Sigmoid colon (tissue), 7 donors: ENCODE measurements at places on chromosomes 13 and 19. TPM values are rescaled to one million over a fixed set of nuclear protein-coding genes. Genes with fewer than 3 reads are reported as not detected.

DNA sequence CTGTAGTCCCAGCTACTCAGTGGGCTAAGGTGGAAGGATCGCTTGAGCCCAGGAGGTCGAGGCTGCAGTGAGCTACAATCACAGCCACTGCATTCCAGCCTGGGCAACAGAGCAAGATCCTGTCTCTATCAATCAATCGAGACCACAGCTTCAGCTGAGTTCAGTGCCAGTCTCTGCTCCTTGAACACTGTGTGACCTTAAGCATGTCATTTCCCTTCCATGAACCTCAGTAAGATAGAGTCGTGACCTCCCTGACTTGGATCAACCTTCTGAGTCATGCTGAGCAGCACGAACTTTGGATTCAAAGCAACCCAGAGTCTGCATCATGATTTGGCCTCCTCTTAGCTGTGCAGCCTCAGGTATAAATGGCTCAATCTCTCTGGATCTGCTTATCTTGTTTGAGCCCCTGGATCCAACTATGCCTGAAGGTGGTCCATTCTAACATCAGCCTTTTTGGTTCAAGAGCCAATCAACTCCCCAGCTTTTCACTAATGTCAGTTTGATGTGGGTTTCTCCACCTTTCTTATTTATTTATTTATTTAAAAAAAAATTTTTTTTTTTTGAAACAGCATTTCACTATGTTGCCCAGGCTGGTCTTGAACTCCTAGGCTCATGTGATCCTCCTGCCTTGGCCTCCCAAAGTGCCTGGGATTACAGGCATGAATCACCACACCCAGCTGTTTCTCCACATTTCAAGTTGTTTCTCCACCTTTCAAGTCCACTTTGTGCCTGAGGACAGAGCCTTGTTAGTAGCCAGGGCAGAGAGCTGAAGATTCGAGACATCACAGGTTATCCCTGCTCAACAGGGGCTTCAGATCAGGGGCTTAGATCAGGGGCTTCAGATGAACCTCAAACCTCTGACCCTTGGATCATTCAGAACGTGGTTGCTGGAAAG, 26.4 kb downstream of the PTPRS start:
- no peak for DNase-seq

The ELAVL1 gene
- polyA plus RNA-seq = 31.0 TPM

The FRY gene
- 5.5 TPM for polyA plus RNA-seq

GRCh38 chr19:18629166-18630088, 7.4 kb upstream of the KLHL26 start:
- no peak for DNase-seq

GRCh38 chr13:99122171-99122570, 78.5 kb upstream of the UBAC2 start:
- no peak for DNase-seq

GRCh38 chr19:35120492-35120891, 4.9 kb downstream of the FXYD3 start:
- DNase-seq = no peak

GRCh38 chr19:35005256-35005977, 5.3 kb downstream of the GRAMD1A start:
- no peak for DNase-seq

DNA sequence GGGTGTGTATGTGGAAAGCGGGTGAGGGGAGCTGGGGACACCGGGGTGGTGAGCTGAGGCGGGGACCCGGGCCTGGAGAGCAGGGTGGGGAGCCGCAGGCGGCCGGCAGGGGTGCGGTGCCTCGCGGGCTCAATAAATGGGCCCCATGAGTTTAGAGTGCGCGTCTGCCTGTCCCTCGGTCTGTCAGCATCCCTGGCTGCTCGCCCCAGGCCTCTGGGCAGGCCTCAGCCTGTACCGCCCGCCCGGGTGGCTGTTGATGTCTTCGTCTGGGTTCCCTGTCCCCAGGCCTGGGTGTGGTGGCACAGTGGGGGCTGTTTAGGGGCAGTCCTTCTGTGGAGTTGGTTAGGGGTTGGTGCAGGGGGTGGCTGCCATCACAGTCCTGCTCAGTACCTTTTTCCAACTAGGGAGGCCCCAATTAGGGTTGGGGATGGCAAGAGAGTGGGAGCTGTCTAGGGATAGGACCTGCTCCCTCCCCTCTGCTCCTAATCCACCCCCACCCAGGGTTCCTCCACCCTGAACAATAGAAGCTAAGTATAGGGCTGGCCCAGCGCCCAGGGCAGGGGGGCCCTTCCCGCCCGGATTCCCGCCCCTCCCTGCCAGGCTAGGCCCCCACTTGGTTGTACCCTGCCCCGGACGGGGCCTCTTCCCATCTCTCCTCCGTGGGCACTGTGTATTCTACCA, 12.2 kb downstream of the CIC start:
- DNase-seq = peak; percentile 85

GRCh38 chr19:28316464-28316863, 896.5 kb downstream of the UQCRFS1 start:
- DNase-seq = no peak

GRCh38 chr19:12665281-12665573, 1.3 kb downstream of the MAN2B1 start:
- DNase-seq = no peak

The LILRB4 gene
- 3.0 TPM for polyA plus RNA-seq

The CYP4F8 gene
- not detected for polyA plus RNA-seq

The ZFP14 gene
- polyA plus RNA-seq = 0.92 TPM

The GRIK5 gene
- polyA plus RNA-seq = not detected

The OVOL3 gene
- not detected for polyA plus RNA-seq

The METTL21C gene
- not detected for polyA plus RNA-seq

The ZNF577 gene
- 2.8 TPM for polyA plus RNA-seq

The SPC24 gene
- 2.1 TPM for polyA plus RNA-seq

- no peak for DNase-seq
Measured at GRCh38 chr13:28494778-28495537, at the start of gene FLT1. Gene FLT1, minus strand, starts transcription at chr13:28495128. Its CDS starts 285 bp downstream, at chr13:28494843.

The CNMD gene
- 0.10 TPM for polyA plus RNA-seq

DNA sequence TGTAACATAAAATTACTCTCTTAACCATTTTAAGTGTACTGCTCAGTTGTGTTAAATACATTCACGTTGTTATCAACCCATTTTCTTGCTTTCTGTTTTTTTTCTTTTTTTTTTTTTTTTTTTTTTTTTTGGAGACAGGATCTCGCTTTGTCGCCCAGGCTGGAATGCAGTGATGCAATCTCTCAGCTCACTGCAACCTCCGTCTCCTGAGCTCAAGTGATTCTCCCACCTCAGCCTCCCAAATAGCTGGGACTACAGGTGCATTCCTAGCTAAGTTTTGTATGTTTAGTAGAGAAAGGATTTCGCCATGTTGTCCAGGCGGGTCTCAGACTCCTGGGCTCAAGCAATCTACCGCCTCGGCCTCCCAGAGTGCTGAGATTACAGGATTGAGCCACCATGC, 42.5 kb upstream of the C13orf42 start:
- DNase-seq = no peak

DNA sequence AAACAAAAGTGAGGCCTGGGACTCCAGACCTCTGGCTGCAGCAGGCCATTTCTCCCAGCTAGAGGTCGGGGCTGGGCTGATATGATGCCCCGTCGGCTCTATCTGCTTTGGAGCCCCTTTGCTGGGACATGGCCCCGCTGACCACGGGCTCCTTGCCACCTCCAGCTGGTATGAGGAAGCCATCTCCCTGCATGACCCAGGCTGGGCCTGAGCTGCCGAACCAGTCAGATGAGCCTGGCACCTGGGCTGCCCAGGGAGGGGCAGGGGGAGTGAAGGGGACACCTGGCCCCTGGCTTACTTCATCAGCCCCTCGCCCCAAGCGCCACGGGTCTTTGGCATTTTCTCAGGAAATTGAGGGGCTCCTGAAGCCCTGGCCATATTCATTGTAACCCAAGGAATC, 7.8 kb downstream of the ZSWIM4 start:
- no peak for DNase-seq

The KRTDAP gene
- not detected for polyA plus RNA-seq

GRCh38 chr19:6693681-6694080, 23.7 kb upstream of the TNFSF14 start:
- no peak for DNase-seq

The FXYD1 gene
- polyA plus RNA-seq = 6.0 TPM

The SNRPD2 gene
- 423 TPM for polyA plus RNA-seq

The PLIN5 gene
- polyA plus RNA-seq = 2.4 TPM

DNA sequence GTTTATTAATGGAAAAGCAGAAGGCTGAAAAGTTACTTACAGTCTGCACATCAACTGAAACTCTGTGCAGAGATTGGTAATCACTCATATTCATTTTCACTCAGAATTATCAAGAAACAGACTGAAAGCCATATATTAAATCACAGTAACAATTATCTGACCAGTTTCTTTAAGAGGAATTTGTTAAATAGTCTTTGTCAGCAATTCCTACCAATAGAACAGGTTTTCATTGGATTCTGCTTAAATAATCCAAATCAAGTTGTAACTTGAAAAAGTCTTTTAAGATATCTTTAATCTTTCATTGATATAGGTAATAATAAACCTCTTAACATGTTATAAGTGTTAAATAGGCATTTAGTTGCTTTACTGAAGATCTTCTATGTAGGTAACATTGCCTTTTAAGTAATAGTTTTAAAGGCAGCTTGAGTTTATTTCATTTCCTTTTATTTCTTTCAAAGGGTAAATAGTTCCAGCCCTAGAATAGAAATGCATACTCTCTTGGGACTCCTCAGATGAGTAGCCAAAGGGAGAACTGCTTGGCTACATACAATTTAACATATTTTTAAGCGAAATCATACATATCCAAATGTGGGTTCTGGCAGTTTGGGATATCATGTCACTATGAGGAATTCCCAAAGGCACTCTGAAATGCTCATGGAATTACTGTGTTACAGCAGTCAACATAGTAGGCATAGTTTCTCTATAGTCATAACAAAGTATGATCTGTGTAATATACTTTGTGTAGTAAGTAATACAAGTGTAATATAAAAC, 326.0 kb upstream of the SPRY2 start:
- DNase-seq = no peak

DNA sequence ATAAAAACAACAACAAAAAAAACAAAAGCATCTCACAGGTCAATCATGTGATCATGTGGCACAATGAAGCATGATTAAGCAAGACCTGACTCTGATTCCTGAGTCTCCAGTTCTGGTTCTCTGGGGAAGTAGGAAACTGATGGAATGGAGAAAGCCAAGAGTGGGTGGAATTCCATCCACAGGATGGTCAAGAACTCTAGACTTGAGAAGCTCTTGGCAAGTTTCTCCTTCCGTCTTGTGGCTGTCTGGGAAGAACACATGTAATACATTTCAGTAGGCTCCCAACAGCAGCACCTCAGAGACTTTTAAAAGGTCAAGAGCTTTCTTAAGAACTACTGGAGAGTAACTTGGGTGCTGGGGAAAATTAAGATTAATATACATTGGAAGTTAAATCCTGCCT, 78.6 kb upstream of the TSHZ3 start:
- DNase-seq = no peak

The LRRC8E gene
- polyA plus RNA-seq = 1.2 TPM

DNA sequence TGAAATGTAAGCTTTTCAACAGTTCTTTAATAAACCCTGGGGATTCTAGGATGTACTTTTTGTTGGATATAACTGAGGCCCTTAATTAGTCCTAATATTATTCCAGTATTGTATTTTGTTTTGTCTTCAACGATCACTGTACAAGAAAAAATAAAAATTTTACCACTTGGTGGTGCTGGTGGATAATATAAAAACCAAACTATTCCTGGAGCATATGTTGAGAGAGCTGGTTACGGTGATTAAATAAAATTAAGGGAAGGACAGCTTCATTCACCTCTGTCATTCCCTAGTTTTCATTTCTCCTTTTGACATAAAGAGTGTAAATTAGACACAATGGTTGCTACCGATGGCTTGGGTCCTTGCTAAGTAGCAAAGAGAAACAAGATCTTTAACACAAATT, 598.6 kb upstream of the PCDH20 start:
- no peak for DNase-seq

- DNase-seq = no peak
Measured at GRCh38 chr13:51742031-51742430, 61.9 kb downstream of the DHRS12 start.

DNA sequence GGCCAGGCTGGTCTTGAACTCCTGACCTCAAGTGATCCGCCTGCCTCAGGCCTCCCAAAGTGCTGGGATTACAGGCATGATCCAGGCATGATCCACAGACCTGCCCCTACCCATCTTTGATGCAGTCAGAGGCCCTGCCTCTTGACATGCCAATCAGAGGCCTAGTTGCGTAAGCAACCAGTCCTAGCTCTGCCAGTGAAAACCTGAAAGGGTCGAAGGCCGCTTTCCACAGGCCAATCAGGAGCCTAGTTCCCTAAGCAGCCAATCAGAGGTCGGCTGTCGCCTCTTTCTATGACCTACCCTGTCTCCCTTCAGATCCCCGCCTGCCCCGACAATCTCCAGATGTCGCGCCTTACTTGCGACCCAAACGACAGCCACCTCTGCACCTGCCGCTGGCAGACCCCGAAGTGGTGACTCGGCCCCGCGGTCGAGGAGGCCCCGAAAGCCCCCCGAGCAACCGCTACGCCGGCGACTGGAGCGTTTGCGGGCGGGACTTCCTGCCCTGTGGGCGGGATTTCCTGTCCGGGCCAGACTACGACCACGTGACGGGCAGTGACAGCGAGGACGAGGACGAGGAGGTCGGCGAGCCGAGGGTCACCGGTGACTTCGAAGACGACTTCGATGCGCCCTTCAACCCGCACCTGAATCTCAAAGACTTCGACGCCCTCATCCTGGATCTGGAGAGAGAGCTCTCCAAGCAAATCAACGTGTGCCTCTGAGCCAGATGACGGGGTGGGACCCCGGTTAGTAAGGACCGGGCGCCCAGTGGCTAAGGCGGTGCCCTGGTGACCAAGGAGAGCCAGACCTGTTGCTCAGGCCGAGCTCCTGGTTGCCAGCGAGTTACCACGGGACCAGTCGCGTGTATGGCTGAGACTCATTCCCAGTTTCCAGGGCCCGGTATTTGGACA, 6.3 kb downstream of the SYDE1 start:
- no peak for DNase-seq

GRCh38 chr13:106500445-106500844, 35.0 kb downstream of the EFNB2 start:
- no peak for DNase-seq

DNA sequence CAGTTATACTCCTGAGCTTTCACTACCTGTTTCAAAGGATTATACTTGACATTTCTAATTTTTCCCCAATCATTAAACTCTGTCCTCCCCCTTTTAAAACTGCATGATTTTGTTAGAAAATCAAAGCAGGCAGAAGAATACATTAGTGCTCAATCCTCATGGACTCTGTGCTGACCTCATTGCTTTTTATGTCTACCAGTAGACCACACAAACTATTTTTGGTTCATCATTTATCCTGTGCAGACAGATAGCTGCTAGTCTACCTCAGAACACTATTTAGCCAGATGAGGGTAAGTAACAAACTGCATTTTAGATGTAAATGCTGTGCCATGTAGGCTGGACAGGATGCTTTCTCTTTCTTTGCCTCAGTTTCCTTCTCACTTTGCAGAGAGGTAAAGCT, 235.9 kb downstream of the DCT start:
- no peak for DNase-seq

DNA sequence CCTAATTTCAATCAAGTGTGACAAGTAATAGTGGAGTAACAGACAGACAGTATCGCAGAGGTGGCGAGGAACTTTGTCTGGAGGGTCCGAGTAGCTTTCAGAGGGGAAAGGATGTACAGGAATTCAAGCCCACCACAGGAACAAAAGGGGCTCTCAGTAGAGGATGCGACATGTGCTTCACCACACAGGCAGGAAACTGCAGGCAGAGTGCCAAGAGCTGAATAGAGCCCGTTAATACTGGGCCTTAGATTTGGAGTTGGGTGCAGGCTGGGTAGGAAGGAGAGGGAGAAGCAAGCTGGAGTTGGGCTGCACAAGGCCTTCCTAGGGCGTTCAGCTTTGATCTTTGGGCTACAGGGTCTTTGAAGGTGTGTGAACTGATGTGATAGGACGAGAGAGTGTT, 1.2 kb downstream of the CCDC70 start:
- DNase-seq = no peak

GRCh38 chr13:29270271-29270985, 325.1 kb downstream of the SLC7A1 start:
- DNase-seq = no peak

The DEDD2 gene
- 42.2 TPM for polyA plus RNA-seq
